Caki2 (cell line): ENCODE measurements at places on chromosomes 4 and X. TPM values are rescaled to one million over a fixed set of nuclear protein-coding genes. Genes with fewer than 3 reads are reported as not detected.
A peak's percentile ranks its signal among the peaks of the same experiment; 100 is the strongest.

DNA sequence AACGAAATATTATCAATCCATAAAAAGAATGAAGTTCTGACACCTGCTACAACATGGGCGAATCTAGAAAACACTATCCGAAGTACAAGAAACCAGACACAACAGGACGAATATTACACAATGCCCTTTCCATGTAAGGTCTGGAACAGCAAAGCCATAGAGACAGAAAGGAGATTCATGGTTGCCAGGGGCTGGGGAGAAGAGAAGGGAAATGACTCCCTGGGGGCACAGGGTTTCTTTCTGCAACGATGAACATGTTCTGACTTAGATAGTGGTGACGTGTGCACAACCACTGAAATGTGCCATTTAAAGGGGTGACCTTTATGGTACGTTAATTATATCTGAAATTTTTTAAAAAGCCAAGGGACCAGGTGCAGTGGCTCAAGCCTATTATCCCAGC lies 28.3 kb downstream of the GPR143 start:
- no peak for DNase-seq

GRCh38 chr4:113243312-113243711 lies 193.9 kb downstream of the ANK2 start:
- no peak for DNase-seq

- DNase-seq = peak; percentile 18
Observed at GRCh38 chr4:103032574-103032973, 13.1 kb upstream of the SLC9B1 start.

- DNase-seq = no peak
Observed at GRCh38 chrX:11261260-11261659, 32.0 kb upstream of the AMELX start.

Gene FRMD7
- not detected in 2 replicates for total RNA-seq

Gene SERTM2
- total RNA-seq = not detected in 2 replicates

Gene CABS1
- not detected in 2 replicates for total RNA-seq

Gene CYTL1
- total RNA-seq = not detected in 2 replicates
